ENCODE measurements at places on chromosomes 2 and 18. TPM values are rescaled to one million over a fixed set of nuclear protein-coding genes. Genes with fewer than 3 reads are reported as not detected.

The LYG2 gene
- total RNA-seq: not detected

The AAK1 gene
- total RNA-seq: 77.3 TPM

The KLHL41 gene
- total RNA-seq: 2.3 TPM

The NT5DC4 gene
- total RNA-seq: not detected

The VAMP5 gene
- total RNA-seq: 8.4 TPM

The KCNG2 gene
- not detected for total RNA-seq

- DNase-seq: no peak
- no peaks in the 10 kb centered on the region for H3K4me1 ChIP-seq
- no peak overlapping the region for H3K4me3 ChIP-seq
- H3K27ac ChIP-seq: no peak overlapping the region
- H3K36me3 ChIP-seq: no peaks in the 10 kb centered on the region
These were observed 19.6 kb upstream of the CABLES1 start for GRCh38 chr18:23115683-23116096.

- H3K27ac ChIP-seq: no peak overlapping the region
- no peaks in the 10 kb centered on the region for H3K4me1 ChIP-seq
- H3K4me3 ChIP-seq: no peak overlapping the region
- no peak for DNase-seq
- H3K36me3 ChIP-seq: no peaks in the 10 kb centered on the region
- no peaks in the 10 kb centered on the region for H3K27me3 ChIP-seq
These were observed 254.4 kb downstream of the KCNE4 start for GRCh38 chr2:223306371-223306770.

GRCh38 chr2:123816203-123816602 lies 208.9 kb upstream of the CNTNAP5 start:
- no peak for DNase-seq
- H3K4me1 ChIP-seq: no peaks in the 10 kb centered on the region
- no peaks in the 10 kb centered on the region for H3K27me3 ChIP-seq
- no peak overlapping the region for H3K4me3 ChIP-seq
- no peak overlapping the region for H3K27ac ChIP-seq

GRCh38 chr2:33670392-33670937 lies 71.4 kb upstream of the FAM98A start:
- no peak overlapping the region for H3K27ac ChIP-seq
- no peaks in the 10 kb centered on the region for H3K4me1 ChIP-seq

- no peaks in the 10 kb centered on the region for H3K4me1 ChIP-seq
- H3K36me3 ChIP-seq: no peaks in the 10 kb centered on the region
- no peak overlapping the region for H3K4me3 ChIP-seq
These were observed 1051.6 kb downstream of the LRP1B start for GRCh38 chr2:141079231-141079630.

- no peak for DNase-seq
- H3K27ac ChIP-seq: no peak overlapping the region
- no peaks in the 10 kb centered on the region for H3K4me1 ChIP-seq
These were observed 583.4 kb downstream of the NRXN1 start for GRCh38 chr2:50448556-50448955.

- H3K4me1 ChIP-seq: no peaks in the 10 kb centered on the region
- DNase-seq: no peak
- no peak overlapping the region for H3K27ac ChIP-seq
- no peaks in the 10 kb centered on the region for H3K36me3 ChIP-seq
- no peak overlapping the region for H3K4me3 ChIP-seq
These were observed 91.6 kb upstream of the CTDP1 start for GRCh38 chr18:79587779-79588635.

DNA sequence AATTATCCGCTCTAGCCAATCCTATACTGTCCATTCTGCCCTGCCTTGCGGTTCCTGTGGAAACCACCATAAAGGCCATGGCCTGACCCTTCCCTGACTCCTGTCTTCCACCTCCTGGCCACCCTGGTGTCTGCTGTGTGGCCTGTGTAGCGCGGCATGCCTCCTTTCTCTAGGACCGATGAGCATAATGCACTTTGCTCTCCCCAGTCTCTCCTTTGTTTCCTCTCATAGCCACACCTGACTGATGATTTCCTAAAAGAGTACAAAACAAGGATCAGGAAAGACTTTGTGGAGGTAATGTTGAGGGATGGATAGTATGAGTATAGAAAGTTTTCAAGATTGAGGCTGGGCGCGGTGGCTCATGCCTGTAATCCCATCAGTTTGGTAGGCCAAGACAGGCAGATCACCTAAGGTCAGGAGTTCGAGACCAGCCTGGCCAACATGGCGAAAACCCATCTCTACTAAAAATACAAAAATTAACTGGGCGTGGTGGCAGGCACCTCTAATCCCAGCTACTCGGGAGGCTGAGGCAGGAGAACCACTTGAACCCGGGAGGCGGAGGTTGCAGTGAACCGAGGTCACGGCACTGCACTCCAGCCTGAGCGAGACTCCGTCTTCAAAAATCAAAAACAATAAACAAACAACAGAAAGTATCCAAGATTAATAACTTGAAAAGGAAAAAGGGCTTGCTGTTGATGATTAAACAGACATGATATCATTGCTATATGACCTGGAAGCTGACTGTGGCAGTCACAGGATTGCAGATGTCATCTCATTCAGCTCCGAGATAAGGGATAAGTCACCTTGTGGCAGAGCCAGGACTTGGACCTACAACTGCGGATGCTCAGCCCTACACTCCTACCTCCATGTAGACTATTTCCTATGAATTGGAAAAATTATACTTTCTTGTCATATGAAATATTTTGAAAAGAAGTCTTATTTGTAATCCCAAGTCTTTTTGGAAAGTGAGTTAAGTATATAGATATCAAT lies 16.6 kb downstream of the SOWAHC start:
- H3K27ac ChIP-seq: no peak overlapping the region
- H3K36me3 ChIP-seq: no peaks in the 10 kb centered on the region
- no peaks in the 10 kb centered on the region for H3K27me3 ChIP-seq

DNA sequence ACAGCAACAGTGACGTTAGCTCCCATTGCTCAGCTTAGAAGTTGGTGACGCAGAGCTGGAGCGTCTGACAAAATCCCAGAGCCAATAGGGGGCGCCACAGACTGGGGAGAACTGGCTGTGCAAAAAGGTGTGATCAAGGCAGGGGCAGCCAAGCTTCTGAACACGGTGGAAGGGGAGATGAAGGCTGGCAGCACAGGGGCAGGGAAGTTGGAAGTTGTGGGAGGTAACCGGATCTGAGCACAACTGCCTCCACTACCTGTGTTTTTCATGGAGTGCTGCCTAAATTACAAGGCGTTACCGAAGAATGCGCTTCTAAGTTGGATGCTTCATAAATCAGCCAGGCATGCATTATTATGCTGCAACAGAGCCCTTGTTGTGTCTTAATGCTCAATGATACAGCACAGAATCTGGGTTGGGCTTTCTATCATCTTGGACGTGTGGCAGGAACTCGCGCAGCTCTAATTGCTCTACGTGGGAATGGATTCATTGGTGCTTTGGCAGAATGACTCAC lies 370.0 kb downstream of the SLC4A3 start:
- H3K27me3 ChIP-seq: no peaks in the 10 kb centered on the region
- peak; percentile 7 for DNase-seq
- H3K4me1 ChIP-seq: no peaks in the 10 kb centered on the region
- no peaks in the 10 kb centered on the region for H3K36me3 ChIP-seq
- H3K4me3 ChIP-seq: no peak overlapping the region

Measured in prostate gland (tissue), 2 donors.